GM12878 (cell line): ENCODE measurements at places on chromosomes 5 and 9.

GRCh38 chr9:95007226-95007869 is 280.8 kb downstream of the AOPEP start:
- no peak for DNase-seq

DNA sequence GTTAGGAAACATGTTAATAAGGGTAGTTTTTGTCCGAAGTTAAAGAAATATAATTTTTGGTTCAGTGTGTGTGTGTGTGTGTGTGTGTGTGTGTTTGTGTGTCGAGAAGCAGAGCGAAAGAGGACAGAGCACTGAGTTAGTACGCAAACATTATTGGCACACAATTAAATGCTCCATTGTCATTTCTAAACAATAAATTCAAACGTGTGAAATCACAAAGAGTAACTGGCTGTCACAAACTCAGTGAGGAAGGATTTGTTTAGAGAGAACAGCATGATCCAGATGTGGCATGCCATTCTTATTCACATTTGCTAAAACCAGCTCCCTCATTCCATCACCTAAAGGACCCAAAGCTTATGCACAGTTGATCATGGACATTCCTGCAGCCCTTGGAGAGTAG is 970.8 kb downstream of the DTWD2 start:
- DNase-seq: no peak

DNA sequence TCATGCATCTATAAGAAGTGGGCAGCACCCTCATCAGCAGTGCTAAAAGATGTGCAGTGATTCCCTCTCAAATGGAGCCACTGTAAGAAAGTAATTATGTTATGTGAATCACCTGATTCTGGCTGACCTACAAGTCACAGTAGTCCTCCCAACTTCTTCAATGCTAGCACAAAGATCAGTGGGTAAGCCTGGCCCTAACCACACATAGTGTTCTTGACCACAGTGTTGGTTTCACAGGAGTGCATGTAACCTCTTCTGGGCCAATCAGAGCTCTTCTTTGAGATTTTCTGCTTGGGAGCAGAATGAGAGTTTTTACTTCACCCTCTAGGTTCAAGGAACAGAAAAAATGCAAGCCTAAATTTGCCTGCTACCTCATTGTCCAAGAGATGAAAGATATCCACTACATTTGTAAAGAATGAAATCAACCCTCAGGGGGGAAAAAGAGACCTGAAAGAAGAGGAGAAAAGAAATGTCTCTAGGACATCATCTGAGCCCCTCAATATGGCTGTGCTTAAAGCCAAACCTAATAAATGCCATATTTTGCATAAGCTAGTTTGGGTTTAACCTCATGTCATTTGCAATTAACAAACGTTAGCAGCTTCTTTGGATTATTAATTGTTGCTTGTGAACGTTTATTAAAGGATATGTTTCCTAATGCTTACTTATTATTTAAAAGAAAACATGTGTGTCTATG is 65.3 kb upstream of the ADRB2 start:
- peak; percentile 59 for DNase-seq

DNA sequence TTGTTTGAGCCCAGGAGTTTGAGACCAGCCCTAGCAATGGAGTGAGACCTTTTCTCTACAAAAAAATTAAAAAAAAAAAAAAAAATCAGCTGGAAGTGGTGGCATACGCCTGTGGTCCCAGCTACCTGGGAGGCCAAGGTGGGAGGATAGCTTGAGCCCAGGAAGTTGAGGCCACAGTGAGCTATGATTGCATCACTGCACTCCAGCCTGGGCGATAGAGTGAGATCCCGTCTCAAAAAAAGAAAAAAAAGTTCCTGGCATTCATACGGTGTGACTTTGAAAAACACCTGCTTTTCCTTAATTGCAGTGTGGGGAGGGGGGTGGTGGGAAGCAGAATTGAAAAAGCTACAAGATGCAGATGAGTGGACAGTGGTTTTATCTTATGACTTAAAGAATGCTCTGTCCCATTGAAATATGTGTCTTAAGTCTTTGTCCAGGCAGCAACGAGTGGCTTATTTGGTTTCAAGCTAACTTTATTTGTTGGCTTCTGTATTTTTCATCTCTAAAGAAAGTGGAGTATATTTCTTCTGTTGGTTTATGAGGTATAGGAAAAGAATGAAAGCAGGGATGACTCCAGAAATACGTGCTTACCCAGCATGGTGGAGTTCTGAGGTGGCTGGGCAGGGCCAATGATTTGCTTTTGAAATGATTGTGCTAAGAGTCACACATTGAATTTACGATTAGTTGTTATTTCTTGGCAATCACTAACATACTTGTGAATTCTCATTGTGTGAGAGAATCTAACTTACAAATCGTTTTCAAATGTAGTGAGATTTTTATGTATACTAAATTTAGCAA is 27.8 kb downstream of the ROPN1L start:
- no peak for DNase-seq

GRCh38 chr5:170612256-170612678 is 108.4 kb downstream of the KCNIP1 start:
- no peak for DNase-seq

DNA sequence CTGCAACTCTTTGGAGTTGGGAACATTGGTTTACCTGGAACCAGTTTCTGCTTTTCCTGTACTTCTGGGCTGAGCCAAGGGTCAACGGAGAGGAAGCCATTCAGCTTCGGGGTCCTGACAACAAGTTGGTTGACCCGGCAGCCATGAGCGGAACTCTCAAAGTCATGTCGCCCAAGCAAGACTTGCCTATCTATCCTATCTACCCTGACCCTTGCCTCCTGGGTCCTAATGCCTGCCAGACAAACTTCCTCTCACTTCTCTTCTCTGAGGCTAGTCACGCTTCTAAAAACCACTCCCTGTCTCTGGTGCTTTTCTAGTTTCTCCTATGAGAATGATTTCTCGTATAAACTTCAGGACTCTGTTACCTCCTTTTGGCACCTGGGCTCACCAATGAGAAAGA is 44.7 kb upstream of the CRHBP start:
- DNase-seq: no peak

DNA sequence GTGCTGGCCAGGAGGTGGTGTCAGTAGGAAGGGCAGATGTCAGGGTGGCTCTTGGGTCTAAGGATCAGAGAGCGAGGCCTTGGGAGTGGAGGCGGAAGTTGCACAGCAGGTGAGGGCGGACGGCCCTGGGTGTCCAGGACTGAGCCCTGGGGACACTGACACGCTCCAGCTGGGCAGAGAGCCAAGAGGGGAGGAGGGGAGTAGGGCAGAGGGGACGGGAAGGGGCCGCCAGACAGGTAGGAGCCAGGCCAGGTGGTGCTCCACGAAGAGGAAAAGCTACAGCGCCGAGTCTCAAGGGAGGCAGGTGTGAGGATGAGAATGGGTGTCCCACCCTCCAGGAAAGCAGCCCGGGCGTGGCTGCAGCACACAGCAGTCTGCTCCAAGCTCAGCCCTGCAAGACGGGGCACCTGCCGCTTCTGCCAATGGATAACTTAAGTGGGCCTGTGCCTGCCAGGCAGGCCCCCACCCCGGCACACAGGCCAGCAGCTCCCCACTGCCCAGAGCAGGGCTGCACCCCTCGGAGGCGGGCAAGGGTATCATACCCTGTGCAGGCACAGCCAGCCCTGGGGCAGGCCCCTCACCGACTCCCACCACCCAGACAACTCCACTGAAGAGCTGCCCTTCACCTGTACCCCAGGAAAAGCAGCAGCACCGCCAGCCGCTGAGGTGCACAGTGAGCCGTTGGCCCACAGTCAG is 4.9 kb downstream of the TPRN start:
- no peak for DNase-seq

GRCh38 chr5:1392261-1392660 is 47.4 kb upstream of the CLPTM1L start:
- no peak for DNase-seq

GRCh38 chr5:78506261-78507024 is 142.1 kb downstream of the LHFPL2 start:
- DNase-seq: no peak
